ENCODE measurements at places on chromosomes 5 and 9.
A peak's percentile ranks its signal among the peaks of the same experiment; 100 is the strongest.

- no peak for DNase-seq
Observed at GRCh38 chr9:126413391-126414068, 86.9 kb downstream of the MVB12B start.

DNA sequence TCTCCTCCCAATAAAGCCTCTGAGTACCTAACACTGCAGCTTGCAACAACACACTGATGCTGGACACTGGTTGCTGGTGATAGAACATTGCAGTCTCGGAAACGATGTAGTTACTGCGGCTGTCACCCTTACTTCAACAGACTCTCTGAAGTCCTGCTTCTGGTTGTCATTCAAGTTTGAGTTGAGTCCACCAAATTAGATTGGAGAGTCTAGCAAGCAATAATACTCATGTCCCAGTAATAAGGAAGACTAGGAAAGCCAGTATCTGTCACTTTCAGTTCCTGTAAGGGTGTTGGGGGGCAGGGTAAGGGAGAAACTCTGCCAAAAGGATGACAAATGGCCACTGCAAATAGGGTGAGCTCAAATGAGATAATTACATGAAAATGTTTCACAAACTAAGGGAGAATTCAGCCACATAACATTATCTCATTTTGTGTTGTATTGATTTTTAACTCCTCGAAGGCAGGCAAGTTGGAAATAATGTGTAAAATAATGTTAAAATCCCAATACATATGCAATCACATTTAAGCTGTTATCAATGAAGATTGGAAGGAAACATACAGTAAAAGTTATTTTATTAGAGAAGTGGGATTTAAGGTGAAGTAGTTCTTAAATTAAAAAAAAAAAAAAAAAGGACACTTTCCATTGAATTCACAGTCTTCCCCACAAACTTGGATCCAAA is 849 bp upstream of the IFT74 start:
- no peak for DNase-seq

GRCh38 chr5:143480001-143480400 is 76.5 kb upstream of the NR3C1 start:
- no peak for DNase-seq

GRCh38 chr5:91095313-91095712 is 287.8 kb downstream of the ARRDC3 start:
- no peak for DNase-seq

DNA sequence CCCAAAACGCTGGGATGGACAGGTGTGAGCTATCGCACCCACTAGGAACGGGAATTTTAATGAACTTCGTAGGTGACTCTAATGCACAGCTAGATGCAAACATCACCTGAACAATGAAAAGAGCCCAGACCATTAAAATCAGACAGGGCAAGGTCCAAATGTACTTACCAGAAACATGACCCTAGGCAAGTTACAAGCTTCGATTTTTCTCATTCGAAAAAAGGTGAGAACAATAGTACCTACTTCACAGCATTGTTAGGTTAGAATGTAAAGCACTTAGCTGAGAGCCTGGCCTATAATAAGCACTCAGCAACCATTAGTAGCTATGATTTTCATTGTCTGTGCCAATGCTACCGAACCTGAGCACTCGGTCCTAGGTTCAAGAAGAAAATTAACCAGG is 5.8 kb upstream of the KLHL3 start:
- DNase-seq: no peak

- DNase-seq: no peak
Observed at GRCh38 chr5:54320256-54320655, 9.9 kb upstream of the ARL15 start.

- no peak for DNase-seq
Observed at GRCh38 chr9:133200631-133201030, 8.4 kb downstream of the OBP2B start.

GRCh38 chr5:174094857-174095606 is 49.5 kb downstream of the NSG2 start:
- DNase-seq: no peak

GRCh38 chr9:22244139-22245011 is 202.2 kb upstream of the DMRTA1 start:
- DNase-seq: no peak

DNA sequence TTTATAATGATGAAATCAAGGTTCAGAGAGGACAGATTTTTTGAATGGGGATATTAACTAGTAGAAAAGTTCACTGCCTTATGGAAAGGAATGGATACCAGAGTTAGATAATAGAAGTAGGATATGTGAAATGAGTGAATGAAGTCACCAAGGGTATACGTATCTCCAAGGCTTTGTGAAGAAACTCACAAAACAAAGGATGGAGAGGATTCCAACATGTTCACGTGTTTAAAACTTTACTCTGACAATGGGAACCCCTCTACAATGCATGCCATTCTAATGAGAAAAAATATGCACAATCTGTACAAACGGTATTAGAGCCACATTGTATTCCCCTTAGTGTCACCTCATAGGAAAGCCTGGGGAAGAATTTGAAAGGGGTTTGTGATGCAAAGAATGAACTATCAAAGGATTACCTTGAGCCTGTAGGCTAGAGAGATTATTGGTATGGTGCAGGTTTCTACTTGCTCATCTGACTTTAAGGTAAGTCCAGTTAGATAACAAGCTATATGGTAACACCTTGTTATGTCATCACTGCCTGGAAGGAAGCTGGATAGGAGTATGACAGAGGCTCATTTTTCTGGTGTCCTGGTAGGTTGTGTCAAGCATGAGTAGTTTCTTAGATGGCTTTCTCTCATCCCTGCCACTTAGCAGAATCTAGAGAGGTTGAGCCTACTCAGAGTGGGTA is 250.3 kb upstream of the SEMA6A start:
- DNase-seq: no peak

- DNase-seq: no peak
Observed at GRCh38 chr5:1004461-1005248, 3.9 kb upstream of the NKD2 start.

DNA sequence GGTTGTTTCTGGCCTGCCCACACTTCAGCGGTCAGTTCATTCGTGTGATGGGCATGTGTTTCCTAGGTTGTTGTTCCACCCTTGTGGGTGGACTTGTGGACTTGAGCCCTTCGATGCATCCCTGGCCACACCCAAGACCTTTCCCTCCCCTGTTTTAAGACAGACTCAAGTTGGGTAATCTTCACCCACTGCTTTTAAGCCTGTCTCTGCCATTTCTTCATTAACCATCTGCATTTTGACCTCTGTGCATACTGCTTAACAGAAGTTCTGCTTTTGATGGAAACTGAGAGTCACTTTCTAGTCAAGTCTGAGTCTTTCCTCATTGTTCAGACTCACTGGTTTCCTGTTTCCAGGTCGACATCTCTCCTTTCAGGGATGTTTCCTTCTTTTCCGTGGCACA is 233.7 kb downstream of the ARHGEF28 start:
- DNase-seq: no peak

DNA sequence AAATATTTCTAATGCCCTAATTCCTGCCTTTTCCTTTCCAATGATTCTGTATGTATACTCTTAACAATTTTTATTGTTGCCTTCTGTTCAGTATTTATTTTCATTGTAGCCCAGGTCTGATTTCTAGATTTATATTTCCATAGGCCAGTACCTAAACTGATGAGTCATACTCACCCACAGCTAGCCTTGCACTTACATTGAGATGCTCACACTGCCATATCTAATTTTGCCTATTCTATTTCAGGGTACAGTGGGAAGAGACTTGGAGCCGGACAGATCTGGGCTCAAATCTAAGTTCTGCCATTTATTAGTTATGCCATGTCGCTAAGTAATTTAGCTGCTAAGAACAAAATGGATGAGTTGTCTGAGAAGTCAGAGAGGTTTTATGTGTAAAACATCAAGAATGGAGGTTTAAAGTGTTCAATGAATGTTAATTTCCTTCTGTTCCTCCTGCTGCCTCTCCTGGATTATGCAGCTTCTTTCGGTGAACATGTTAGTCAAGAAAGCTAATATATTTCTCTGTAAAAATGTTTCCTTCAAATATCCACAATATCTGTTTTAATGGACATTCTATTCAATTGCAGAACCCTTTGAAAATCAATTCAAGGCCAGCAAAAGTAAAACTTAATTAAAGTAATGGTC is 62.3 kb upstream of the CDK5RAP2 start:
- no peak for DNase-seq

GRCh38 chr5:87411586-87411972 is 1.2 kb downstream of the CCNH start:
- DNase-seq: no peak

DNA sequence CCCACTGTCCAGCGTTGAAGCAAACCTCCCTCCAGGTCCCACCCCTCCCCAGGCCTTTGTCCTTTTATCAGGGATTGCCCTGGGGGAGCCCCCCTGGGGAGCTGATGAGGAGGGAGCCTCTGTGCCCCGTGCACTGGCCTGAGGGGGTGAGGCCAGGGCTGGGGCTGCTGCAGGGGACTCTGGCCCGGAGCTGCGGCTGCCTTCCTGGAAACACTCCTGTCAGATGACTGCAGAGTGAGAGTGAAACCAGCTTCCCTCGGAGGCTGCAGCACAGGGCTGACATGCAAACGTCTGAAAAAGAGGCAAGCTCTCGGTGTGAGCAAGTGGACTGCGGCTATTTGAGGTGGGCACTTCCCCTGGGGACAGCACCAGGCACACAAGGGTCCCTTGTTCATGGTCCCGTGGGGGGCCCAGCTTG is 4.6 kb upstream of the TRAF2 start:
- peak; percentile 85 for DNase-seq

DNA sequence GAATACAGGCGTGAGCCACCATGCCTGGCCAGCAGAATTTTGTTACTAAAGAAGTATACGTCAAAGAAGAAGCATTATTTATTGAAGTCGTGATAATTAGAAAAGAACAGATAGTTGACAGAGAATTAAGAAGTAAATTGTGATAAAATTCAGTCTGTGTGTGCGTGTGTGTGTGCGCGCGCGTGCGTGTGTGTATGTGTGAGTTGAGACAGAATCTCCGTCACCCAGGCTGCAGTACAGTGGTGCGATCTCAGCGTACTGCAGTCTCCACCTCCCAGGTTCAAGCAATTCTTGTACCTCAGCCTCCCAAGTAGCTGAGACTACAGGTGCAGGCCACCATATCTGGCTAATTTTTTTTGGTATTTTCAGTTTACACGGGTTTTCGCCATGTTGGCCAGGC is 77.8 kb downstream of the ERBIN start:
- no peak for DNase-seq

- DNase-seq: no peak
Observed at GRCh38 chr5:37806476-37806875, 33.4 kb downstream of the GDNF start.

- DNase-seq: no peak
Observed at GRCh38 chr5:170139786-170140335, 34.2 kb downstream of the FOXI1 start.

GRCh38 chr5:72282878-72283277 is 37.2 kb downstream of the MRPS27 start:
- no peak for DNase-seq

DNA sequence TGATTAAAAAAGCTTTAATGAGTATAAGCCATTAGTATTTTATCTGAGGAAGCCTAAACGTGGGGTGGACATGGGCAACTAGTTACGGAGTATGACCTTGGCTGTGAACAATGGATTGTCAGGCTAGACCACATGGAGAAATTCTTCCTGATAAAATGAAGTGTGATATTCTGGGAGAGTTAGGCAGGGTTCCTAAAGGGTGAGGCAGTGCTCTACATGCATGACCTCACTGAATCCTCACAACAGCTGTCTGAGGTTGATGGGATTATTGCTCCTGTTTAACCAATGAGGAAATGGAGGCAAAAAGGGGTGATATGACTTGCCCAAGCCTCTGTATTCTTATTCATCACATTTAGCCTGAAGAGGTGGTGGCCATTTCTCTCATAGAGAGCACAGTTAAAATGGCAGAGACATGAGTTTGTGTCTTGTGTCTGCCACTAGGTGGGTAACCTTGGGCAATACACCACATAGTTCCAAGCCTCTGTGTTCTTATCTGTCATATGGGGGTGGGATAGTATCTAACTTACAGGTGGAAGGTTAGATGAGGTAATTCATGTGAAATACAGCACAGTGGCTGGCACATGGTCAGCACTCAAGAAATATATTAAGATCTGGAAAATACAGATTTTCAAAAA is 96.1 kb upstream of the NR3C1 start:
- DNase-seq: no peak

- no peak for DNase-seq
Observed at GRCh38 chr9:118609355-118610044, 759.7 kb downstream of the BRINP1 start.

- no peak for DNase-seq
Observed at GRCh38 chr5:166045961-166046360, 2245.5 kb upstream of the WWC1 start.

GRCh38 chr9:72882117-72882775 is 70.6 kb downstream of the ALDH1A1 start:
- DNase-seq: no peak

DNA sequence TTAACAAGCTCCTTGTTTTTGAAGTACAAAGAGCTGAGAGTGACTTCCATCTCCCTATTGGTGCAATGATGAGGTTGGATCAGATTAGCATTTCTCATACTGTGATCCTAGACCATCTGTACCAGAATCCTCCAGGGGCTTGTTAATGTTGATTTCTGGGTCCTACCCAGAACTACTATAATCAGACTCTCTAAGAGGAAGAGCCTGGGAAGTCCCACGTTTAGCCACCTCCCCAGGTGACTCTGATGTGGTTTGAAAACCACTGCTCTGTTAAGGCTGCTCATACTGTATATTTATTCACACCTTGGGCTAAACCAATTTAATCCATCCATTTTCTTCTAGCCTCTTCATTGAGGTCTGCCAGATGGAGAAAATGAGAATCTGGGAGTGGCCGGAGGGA is 49.6 kb upstream of the SMIM32 start:
- DNase-seq: no peak

DNA sequence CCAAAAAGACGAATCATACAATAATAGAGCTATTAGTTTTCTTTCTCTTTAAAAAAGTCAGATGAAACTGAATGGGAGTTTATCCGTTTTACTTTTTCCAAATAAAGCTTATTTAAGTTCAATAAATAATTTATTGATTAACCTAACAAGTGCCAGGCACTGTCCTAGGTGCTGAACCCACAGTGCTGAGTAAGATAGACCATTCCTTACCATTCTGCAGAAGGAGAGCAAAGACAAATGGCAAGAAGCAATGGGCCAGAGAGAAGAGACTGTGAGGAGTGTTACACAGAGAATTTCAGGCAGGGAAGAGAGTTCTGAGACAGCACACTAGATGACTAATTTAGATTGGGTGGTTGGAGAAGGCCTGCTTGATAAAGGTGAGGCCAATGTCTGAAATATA is 127.2 kb downstream of the AUH start:
- no peak for DNase-seq

DNA sequence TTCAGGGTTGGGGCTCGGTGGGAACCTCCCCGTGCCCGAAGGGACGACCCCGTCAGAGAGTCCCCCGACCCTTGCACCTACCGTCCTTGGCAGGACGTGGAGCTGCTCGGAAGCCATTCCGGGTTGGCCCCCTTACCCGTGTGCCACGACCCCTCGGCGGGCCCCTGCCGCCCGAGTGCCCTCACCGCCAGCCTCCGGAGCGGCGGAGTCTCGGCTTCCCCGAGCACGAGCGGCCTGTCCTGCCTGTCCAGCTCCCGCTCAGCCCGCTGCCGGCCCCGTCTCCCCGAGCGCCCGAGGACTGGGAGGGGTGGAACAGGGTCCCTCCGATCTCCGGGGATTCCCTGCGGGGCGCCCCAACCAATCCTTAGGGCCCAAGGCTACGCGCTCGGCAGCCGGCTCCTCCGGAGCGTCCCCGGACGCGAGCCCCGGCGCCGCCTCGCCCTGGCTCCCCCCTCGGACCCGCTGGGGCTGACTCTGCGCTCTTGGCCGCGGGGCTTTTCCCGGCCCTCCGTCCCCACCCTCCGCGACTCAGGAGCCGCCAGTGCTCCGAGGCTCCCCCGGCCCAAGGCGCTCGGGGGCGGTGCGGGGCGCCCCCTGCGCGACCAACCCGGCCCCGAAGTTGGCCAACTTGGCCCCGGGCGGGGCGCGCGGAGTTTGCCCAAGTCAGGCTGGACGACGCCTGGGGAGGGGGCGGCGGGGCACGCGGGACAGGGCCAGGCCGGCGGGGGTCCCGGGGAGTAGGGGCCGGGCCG is 654 bp downstream of the ADAMTS2 start:
- no peak for DNase-seq
